ENCODE measurements at places on chromosomes 6 and 20. TPM values are rescaled to one million over a fixed set of nuclear protein-coding genes. Genes with fewer than 3 reads are reported as not detected.

DNA sequence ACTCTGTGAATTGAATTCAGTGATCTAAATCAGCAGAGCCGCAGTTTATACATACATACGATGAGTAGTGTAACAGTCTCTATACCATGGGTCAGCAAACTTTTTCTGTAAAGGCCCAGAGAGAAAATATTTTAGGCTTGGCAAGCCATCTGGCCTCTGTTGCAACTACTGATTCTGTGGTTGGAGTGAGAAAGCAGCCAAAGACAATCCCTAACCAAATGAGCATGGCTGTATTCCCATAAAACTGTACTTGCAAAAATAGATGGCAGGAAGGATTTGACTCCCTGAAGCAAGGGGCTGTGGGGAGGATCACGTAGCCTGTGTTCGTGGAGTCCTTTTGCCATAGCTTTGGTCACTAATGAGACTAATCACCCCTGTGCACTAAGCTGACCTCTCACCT is 17.9 kb upstream of the MOCS1 start:
- no peaks in the 10 kb centered on the region for H3K27me3 ChIP-seq
- no peaks in the 10 kb centered on the region for H3K36me3 ChIP-seq
- no peaks in the 10 kb centered on the region for H3K4me1 ChIP-seq
- no peak for DNase-seq

DNA sequence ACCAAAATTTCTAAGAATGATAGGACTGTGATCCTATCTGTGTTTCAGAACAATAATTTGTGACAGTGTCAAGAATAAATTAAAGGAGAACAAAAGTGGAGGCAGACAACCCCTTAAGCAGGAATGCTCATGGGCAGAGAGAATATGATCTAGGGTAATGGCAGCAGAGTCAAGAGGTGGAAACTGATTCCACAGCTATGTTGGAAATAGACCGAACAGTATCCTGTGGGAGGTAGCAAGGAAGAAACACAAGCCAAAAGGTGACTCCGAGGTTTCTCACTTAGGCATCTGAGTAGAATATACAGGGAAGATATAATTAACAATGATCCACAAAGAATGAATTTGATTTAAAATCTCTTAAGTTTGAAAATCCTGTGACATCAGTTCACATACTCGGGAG is 100.5 kb downstream of the NRSN1 start:
- no peaks in the 10 kb centered on the region for H3K27me3 ChIP-seq
- DNase-seq: no peak
- no peaks in the 10 kb centered on the region for H3K36me3 ChIP-seq
- no peak overlapping the region for H3K4me3 ChIP-seq
- H3K4me1 ChIP-seq: no peaks in the 10 kb centered on the region

DNA sequence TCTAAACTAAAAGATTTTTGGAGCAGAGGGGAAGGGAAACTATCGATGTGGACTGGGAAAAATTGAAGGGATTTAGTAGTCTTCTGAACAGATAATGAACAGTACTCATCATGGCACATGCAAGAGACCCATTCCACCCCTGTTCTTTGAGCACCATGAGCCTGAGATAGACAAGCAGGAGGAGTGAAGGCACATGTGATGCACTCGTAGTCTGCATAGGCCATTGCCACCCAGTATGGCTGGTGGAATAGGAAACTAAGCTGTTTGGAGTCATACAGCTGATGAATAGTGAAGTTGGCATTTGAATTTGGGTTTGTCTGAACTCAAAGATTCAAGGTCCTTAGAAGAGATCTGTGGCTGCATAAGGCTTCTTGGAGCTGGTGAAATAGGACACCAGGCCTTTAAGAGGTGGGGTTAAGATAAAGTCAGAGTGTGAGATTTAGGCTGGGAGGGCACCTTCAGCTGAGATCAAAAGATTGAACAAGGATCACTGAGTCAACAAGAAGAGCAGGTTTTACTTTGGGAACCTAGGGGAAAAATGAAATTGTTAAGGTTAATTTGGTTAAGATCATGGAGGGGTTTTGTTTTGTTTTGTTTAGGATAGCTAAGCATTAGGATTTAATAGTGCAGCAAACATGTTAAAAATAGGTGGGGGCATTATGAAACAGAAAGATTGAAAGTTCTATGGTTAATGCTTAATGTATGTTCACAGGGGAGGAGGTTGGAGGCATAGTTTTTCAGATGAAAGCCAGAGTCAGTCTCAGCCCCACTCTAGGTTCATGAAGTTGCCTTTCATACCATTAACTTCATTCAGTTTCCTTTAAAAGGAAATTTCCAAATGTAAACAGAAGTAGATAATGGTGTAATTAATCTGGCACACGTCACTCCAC is 148.8 kb downstream of the ARID1B start:
- peaks cover 7% of the 10 kb centered on the region for H3K4me1 ChIP-seq
- no peak overlapping the region for H3K27ac ChIP-seq
- no peak for DNase-seq
- no peaks in the 10 kb centered on the region for H3K36me3 ChIP-seq
- H3K27me3 ChIP-seq: no peaks in the 10 kb centered on the region
- no peak overlapping the region for H3K4me3 ChIP-seq

Gene FKBP1C
- not detected for polyA plus RNA-seq

- DNase-seq: no peak
- H3K4me1 ChIP-seq: no peaks in the 10 kb centered on the region
- H3K36me3 ChIP-seq: no peaks in the 10 kb centered on the region
- no peak overlapping the region for H3K27ac ChIP-seq
- H3K27me3 ChIP-seq: peaks cover 3% of the 10 kb centered on the region
- H3K4me3 ChIP-seq: no peak overlapping the region
Measured at GRCh38 chr6:38755874-38756273, 40.8 kb downstream of the DNAH8 start.

Gene NDRG3
- polyA plus RNA-seq: 55.5 TPM

- no peak overlapping the region for H3K27ac ChIP-seq
- H3K36me3 ChIP-seq: no peaks in the 10 kb centered on the region
- peaks cover 2% of the 10 kb centered on the region for H3K27me3 ChIP-seq
- DNase-seq: no peak
Measured at GRCh38 chr6:43974643-43975230, 152.5 kb downstream of the MRPL14 start.

DNA sequence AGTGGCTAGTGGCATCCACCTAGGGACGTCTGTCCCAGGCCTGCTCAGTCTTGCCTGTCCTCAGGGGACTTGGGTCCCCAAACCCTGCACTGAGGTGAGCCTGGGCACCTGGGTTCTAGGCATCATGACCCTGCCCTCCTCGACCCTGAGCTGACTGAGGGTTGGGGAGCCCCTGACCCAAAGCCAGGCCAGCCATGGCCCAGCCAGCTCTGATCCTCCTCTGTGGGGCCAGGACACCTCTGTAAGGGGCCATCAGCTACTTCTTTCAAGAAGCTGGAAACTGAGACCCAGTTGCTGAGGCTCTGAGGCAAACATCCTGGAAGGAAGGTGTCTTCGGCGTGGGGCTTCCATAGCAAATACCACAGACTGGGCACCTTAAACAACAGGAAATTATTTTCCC is 329.3 kb downstream of the QKI start:
- no peaks in the 10 kb centered on the region for H3K4me1 ChIP-seq
- no peak overlapping the region for H3K4me3 ChIP-seq
- no peaks in the 10 kb centered on the region for H3K27me3 ChIP-seq
- no peaks in the 10 kb centered on the region for H3K36me3 ChIP-seq

Measured in CD4-positive, CD25-positive, alpha-beta regulatory T cell (primary cell).